Mesenchymal stem cell (in vitro differentiated cells and primary cell): ENCODE measurements at places on chromosomes 1 and 21.

GRCh38 chr1:225477296-225477911 lies 49.6 kb upstream of the LBR start:
- no peak for DNase-seq

DNA sequence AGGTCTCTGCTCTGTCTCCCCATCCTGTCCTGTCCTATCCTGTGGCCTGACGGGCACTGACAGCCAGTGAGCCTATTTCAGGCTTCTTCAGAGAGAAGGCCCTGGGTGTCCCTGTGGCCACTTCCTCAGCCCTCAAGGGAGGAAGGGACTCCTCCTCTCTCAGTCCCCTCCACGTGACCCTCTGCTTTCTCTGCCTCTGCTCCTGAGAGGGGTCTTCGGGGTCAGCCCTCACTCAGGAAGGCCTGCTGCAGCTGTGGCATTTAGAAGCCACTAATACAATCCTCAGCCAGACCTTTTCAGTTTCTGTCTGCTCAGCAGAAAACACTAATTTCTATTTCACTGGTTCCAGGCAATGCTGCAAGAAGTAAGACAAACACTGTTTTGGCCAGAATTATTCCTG lies 43.6 kb upstream of the ETV3 start:
- no peak for DNase-seq

DNA sequence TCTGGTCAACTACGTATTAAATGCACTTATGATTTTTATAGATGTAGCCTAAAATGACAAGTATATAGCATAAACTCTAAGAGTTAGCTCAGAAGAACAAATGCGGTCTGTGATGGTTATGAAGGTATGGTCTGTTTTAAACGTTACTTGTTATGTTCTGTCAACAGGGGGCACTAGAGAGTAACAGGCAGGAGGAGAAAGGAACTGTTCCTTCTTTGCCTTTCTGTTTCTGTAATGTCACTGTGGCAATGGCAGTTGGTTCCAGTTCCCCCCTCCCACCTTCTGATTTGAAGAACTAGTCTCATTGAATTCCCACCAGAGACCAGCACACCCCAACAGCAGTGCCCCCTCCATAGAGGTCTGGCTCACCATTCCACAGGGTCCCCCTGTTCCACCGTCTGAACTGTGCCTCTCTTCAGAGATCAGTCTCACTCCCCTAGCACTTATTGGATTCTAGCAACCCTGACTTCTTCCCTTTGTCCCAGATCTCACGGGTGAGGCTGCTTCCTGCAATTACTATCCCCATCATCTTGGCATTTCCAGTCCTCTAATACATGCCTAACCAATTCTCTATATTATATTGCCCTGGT lies 14.0 kb downstream of the KRTAP24-1 start:
- no peak for DNase-seq

GRCh38 chr1:160124705-160125478 lies 9.3 kb downstream of the ATP1A2 start:
- DNase-seq, result peak; percentile 85

DNA sequence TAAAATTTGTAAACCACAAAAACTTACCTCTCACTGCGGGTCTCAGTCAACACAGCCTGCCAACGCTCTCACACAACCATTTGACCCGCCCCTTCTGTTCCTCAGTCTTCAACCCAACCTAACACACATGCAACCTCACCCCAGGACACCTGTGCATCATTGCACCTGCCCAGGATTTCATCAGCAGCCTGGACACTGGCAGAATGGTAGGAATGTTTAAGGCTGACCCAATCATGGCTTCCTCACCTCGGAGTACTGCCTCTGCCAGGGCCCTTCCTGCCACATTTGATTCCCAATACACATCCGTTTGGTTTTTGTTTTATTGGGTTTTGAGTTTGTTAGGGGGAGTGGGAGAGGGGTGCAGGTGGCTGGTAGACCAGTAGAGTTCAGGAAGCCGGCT lies 40.7 kb downstream of the TOMM20 start:
- no peak for DNase-seq

DNA sequence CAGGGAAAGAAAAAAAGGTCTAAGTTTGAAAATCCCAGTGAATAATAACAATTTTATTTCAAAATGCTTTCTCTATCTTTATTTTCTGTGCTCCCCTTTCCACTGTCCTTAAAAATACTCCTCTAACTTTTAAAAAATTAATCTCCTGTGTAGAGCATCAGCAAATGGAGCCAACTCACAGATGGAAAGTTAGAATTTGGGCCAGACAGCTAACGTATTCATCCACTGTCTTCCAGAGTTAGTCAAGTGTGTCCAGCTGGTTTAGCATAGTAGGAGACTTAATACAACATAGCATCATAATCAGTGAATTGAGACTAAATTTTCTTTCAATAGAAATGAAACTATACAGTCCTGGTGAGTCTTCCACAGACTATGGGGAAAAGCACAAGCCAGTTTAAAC lies 419.0 kb upstream of the LRRC7 start:
- no peak for DNase-seq

GRCh38 chr21:34974162-34974981 lies 74.7 kb downstream of the RUNX1 start:
- peak; percentile 75 for DNase-seq

GRCh38 chr21:43953021-43953420 lies 59.1 kb upstream of the TRAPPC10 start:
- no peak for DNase-seq

GRCh38 chr1:203789966-203790365 lies 5.5 kb upstream of the ZBED6 start:
- no peak for DNase-seq

- no peak for DNase-seq
These were observed 29.6 kb downstream of the SIM2 start for GRCh38 chr21:36728371-36729111.
